ENCODE measurements at places on chromosomes 13 and 19. TPM values are rescaled to one million over a fixed set of nuclear protein-coding genes. Genes with fewer than 3 reads are reported as not detected.

The HPN gene
- 134 TPM for total RNA-seq

The SRRM5 gene
- 0.28 TPM for total RNA-seq

The DYRK1B gene
- total RNA-seq: 28.9 TPM

The SCN1B gene
- 24.1 TPM for total RNA-seq

DNA sequence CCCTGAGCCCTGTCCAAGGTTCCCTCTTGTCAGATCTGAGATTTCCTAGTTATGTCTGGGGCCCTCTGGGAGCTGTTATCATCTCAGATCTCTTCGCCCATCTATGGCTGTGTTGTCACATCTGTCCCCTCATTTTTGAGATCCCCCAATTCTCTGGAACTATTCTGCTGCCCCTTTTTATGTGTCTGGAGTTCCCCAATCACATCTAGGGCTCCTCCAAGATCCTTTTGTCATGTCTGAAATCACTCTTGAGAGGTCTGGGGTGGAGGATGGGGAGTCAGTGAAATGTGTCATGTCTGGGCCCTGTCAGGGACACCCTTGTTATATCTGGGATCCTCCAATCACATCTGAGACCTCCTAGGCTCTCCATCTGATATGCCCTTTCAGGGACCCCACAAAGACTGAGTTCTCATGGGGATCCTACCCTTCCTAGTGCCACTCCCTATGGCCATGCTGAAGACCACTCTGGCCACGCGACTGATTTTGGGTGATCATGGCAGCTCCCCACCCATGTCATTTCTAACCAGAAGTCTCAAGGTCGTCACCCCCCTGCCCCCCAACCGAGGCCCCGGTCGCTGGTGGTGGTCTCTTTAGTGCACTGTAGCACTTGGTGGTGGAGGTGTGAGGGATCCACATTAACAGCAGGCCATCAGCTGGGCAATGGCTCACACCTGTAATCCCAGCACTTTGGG lies 3.8 kb upstream of the MYBPC2 start:
- DNase-seq: no peak
- no peak overlapping the region for H3K27ac ChIP-seq
- no peaks in the 10 kb centered on the region for H3K36me3 ChIP-seq
- peaks cover 7% of the 10 kb centered on the region for H3K4me1 ChIP-seq

GRCh38 chr13:29304148-29304547 lies 291.3 kb downstream of the SLC7A1 start:
- no peak overlapping the region for H3K4me3 ChIP-seq
- H3K27ac ChIP-seq: no peak overlapping the region
- H3K36me3 ChIP-seq: no peaks in the 10 kb centered on the region
- no peak for DNase-seq
- H3K4me1 ChIP-seq: no peaks in the 10 kb centered on the region

DNA sequence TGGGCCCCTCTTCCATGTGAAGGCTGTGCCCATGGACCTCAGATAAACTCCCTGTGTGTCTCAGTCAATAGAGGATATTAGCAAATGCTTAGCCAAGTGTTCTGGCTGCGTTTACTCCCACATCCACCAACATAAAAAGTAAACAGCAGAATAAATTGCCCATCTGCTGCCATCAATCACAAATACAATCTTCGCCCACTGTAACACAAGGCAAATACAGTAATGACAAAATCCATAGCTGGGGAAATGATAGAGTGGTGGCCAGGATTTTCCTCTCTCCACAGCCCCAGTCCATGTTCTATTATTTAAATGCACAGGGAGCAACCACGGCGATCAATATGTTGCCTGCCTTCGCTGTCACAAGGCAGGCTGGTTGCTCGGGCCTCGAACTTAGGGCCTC lies 376.5 kb downstream of the UQCRFS1 start:
- no peak for DNase-seq
- H3K27me3 ChIP-seq: no peaks in the 10 kb centered on the region
- no peak overlapping the region for H3K27ac ChIP-seq
- H3K36me3 ChIP-seq: no peaks in the 10 kb centered on the region

DNA sequence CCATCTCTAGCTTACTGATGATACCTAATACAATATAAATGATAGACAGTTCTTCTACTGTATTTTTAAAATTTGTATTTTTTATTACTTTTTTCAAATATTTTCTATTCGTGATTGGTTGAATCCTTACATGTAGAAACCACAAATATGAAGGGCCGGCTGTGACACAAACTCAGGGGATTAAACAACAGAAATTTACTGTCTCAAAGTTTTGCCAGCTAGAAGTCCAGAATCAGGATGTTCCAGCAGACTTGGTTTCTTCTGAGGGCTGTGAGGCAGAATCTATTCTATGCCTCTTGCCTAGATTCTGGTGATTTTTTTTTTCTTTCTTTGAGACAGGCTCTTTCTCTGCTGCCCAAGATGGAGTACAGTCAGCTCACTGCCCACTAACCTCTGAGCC lies 13.8 kb downstream of the FPR1 start:
- H3K4me3 ChIP-seq: no peak overlapping the region
- no peaks in the 10 kb centered on the region for H3K27me3 ChIP-seq
- no peak for DNase-seq
- no peak overlapping the region for H3K27ac ChIP-seq
- no peaks in the 10 kb centered on the region for H3K4me1 ChIP-seq

GRCh38 chr13:42686165-42686564 lies 95.2 kb upstream of the FAM216B start:
- H3K27ac ChIP-seq: no peak overlapping the region
- DNase-seq: no peak
- no peaks in the 10 kb centered on the region for H3K27me3 ChIP-seq
- H3K36me3 ChIP-seq: no peaks in the 10 kb centered on the region
- no peak overlapping the region for H3K4me3 ChIP-seq
- H3K4me1 ChIP-seq: no peaks in the 10 kb centered on the region

All from kidney (tissue), 22 donors.